ENCODE measurements at places on chromosomes 3 and 15. TPM values are rescaled to one million over a fixed set of nuclear protein-coding genes. Genes with fewer than 3 reads are reported as not detected.

Gene ENTPD3
- total RNA-seq, result not detected

- no peaks in the 10 kb centered on the region for H3K27me3 ChIP-seq
- DNase-seq, result no peak
- no peak overlapping the region for H3K27ac ChIP-seq
- no peak overlapping the region for H3K4me3 ChIP-seq
- no peaks in the 10 kb centered on the region for H3K4me1 ChIP-seq
These were observed 88.1 kb downstream of the MAGI1 start for GRCh38 chr3:65950340-65951326.

DNA sequence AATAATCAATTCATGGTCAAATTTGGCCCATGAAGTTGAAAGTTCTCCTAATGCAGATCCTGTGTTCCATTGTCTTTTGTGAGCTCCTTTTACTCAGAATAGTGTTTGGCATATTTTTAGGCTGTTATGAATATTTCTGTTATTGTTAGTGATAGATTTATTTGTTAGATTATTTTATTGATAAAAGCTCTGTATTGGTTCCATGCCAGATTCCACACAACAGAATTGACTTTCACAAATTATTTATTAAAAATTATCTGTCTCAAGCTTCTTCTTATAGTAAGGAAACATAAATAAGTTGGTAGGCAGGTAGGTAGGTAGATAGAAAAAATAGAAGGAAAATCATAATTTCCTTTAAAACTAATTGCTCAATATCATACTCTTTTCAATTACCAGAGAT is 557.4 kb downstream of the CADM2 start:
- DNase-seq, result no peak
- no peaks in the 10 kb centered on the region for H3K36me3 ChIP-seq
- no peaks in the 10 kb centered on the region for H3K27me3 ChIP-seq
- no peak overlapping the region for H3K27ac ChIP-seq
- no peak overlapping the region for H3K4me3 ChIP-seq
- no peaks in the 10 kb centered on the region for H3K4me1 ChIP-seq

Gene CAMKV
- not detected for total RNA-seq

- no peak overlapping the region for H3K27ac ChIP-seq
- H3K27me3 ChIP-seq, result no peaks in the 10 kb centered on the region
- no peaks in the 10 kb centered on the region for H3K4me1 ChIP-seq
- no peak for DNase-seq
- no peaks in the 10 kb centered on the region for H3K36me3 ChIP-seq
These were observed 38.2 kb upstream of the ACP3 start for GRCh38 chr3:132279030-132279429.

GRCh38 chr3:130820976-130821375 is 72.9 kb upstream of the ATP2C1 start:
- H3K4me3 ChIP-seq, result no peak overlapping the region
- H3K36me3 ChIP-seq, result no peaks in the 10 kb centered on the region
- H3K4me1 ChIP-seq, result no peaks in the 10 kb centered on the region
- no peaks in the 10 kb centered on the region for H3K27me3 ChIP-seq
- no peak overlapping the region for H3K27ac ChIP-seq

GRCh38 chr15:67753891-67754290 is 71.4 kb upstream of the SKOR1 start:
- no peaks in the 10 kb centered on the region for H3K36me3 ChIP-seq
- no peak for DNase-seq
- no peak overlapping the region for H3K4me3 ChIP-seq

Gene FAM107A
- total RNA-seq, result not detected

DNA sequence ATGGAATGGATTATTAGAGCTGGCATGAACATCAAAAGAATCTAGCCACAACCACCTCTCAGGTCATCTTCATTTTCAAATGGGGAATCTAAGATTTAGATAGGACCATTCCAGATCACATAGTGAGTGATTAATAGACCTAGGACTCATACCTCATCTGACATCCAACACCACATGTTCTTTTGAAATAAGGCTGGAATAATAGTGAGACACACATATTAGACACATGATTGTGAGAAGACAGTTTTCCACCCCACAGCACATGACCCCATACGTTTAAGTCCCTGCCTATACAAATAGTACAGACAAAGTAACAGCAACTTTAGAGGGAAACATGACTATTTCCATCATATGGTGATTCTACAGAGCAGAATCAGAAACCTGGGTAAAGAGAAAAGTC is 344.7 kb upstream of the TPRG1 start:
- no peak for DNase-seq
- no peaks in the 10 kb centered on the region for H3K27me3 ChIP-seq
- H3K4me1 ChIP-seq, result no peaks in the 10 kb centered on the region
- H3K27ac ChIP-seq, result no peak overlapping the region
- H3K36me3 ChIP-seq, result no peaks in the 10 kb centered on the region

- peaks cover 40% of the 10 kb centered on the region for H3K4me1 ChIP-seq
- DNase-seq, result peak; percentile 38
- H3K27me3 ChIP-seq, result no peaks in the 10 kb centered on the region
- peak overlapping the region; percentile 100 for H3K27ac ChIP-seq
- H3K4me3 ChIP-seq, result peak overlapping the region; percentile 83
- H3K36me3 ChIP-seq, result peaks cover 58% of the 10 kb centered on the region
These were observed 527 bp downstream of the B2M start for GRCh38 chr15:44711743-44712345.

Gene AHSG
- total RNA-seq, result not detected

DNA sequence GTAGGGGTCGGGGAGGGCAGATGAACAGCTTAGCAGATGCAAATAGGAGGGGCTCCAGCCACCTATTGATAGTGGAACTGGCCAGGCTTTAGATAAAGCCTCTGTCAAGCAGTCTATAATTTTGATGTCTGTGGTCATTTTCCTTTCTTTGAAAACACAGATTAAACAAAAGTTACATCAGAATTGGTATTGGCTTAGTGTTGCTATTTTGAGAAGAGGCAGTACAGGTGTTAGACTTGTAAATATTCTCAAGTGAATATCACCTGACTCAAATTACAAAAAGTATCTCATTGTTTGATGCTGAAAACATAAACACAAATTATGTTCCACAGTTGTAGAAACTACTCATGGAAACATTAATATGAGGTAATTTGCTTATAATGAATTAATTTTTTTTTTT is 18.1 kb downstream of the GHRL start:
- no peak for DNase-seq
- H3K36me3 ChIP-seq, result peaks cover 87% of the 10 kb centered on the region
- no peak overlapping the region for H3K4me3 ChIP-seq
- peaks cover 50% of the 10 kb centered on the region for H3K4me1 ChIP-seq
- H3K27ac ChIP-seq, result no peak overlapping the region
- H3K27me3 ChIP-seq, result no peaks in the 10 kb centered on the region

Gene IL5RA
- 0.99 TPM for total RNA-seq

GRCh38 chr3:171123915-171124314 is 97.4 kb upstream of the SLC2A2 start:
- H3K27ac ChIP-seq, result no peak overlapping the region
- H3K4me3 ChIP-seq, result no peak overlapping the region
- H3K36me3 ChIP-seq, result peaks cover 88% of the 10 kb centered on the region
- no peaks in the 10 kb centered on the region for H3K4me1 ChIP-seq
- no peaks in the 10 kb centered on the region for H3K27me3 ChIP-seq
- no peak for DNase-seq

GRCh38 chr3:38354588-38355330 is 8.2 kb downstream of the XYLB start:
- no peak overlapping the region for H3K4me3 ChIP-seq
- H3K36me3 ChIP-seq, result no peaks in the 10 kb centered on the region
- H3K27ac ChIP-seq, result no peak overlapping the region
- H3K27me3 ChIP-seq, result no peaks in the 10 kb centered on the region
- no peaks in the 10 kb centered on the region for H3K4me1 ChIP-seq

Gene IQCH
- total RNA-seq, result 0.85 TPM

- H3K36me3 ChIP-seq, result no peaks in the 10 kb centered on the region
- peak within 1 kb of the TSS; percentile 84 for H3K4me3 ChIP-seq
- peaks cover 15% of the 10 kb centered on the region for H3K4me1 ChIP-seq
These were observed at the start of gene ZDHHC23 for GRCh38 chr3:113947372-113948014. TSS of gene ZDHHC23 (plus strand) at chr3:113948013. CDS start at chr3:113948803, 790 bp downstream.

Gene GNAI2
- total RNA-seq, result 204 TPM

DNA sequence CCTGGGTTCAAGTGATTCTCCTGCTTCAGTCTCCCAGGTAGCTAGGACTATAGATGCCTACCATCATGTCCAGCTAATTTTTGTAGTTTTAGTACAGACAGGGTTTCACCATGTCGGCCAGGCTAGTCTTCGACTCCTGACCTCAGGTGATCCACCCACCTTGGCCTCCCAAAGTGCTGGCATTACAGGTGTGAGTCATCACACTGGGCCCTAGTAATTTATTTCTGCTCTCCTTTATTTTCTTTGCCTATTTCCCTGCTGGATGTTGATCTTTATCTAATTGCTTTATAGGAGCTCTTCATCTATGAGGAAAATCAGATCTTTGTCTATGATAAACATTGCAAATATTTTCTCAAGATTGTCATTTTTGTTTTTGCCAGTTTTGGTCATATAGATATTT is 31.7 kb downstream of the UQCC5 start:
- H3K27me3 ChIP-seq, result no peaks in the 10 kb centered on the region
- H3K4me1 ChIP-seq, result no peaks in the 10 kb centered on the region
- peaks cover 15% of the 10 kb centered on the region for H3K36me3 ChIP-seq
- H3K4me3 ChIP-seq, result no peak overlapping the region

DNA sequence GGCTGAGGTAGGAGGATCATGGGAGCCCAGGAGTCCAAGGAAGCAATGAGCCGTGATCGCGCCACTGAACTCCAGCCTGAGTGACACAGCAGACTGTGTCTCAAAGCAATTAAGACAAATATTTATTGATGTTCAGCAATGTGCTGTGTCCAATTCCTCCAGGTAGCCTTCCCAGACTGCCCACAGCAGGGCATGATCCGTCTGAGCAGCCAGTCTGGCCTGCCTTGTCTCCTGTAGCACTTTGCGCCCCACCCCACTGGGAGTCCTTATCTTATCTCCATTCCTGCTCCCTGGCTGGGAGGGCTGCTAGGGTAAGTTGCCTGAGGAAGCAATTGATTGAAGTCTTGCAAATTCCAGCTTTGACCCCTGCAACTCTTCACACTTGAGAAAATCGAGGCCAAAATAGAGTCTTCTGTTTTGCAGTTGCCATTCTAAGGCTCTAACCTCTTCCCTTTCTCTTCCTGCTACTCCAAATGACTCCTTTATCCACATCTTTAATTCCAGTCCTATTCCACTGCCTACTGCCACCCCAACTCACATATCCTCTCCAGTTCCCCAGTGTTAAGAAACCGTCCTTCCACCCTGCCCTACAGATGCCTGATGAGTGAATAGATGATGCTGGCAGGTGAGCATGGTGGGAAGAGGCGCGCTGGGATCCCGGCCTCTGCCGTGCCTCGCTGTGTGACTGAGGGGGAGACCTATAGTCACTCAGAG is 26.9 kb upstream of the LCTL start:
- no peaks in the 10 kb centered on the region for H3K4me1 ChIP-seq
- no peak for DNase-seq
- peaks cover 7% of the 10 kb centered on the region for H3K27me3 ChIP-seq
- H3K4me3 ChIP-seq, result no peak overlapping the region

DNA sequence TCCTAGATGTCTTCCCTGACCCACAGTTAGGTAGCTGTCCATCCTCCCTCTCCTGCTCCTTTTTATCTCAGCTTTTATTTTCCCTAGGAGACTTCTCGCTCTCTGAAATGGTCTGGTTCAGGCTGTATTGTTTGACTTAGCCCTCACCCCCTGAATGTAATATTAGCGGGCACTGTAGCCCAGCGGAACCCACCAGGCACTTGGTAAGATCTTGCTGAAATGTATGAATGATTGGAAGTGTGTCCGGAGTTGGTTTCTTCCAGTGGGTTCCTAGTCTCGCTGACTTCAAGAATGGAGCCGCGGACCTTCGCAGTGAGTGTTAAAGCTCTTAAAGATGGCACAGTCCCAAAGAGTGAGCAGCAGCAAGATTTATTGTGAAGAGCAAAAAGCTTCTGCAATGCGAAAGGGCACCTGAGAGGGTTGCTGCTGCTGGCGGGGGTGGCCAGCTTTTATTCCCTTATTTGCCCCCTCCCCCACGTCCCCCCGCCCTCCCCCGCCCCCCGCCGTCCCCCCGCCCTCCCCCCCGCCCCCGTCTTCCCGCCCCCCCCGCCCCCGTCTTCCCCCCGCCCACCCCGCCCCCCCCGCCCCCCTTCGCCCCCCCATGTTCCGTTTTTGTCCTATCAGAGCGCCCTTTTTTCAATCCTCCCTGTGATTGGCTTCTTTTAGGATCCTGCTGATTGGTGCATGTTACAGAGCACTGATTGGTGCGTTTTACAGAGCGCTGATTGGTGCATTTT is 694 bp upstream of the EEFSEC start:
- no peak for DNase-seq
- peaks cover 22% of the 10 kb centered on the region for H3K4me1 ChIP-seq
- H3K27me3 ChIP-seq, result no peaks in the 10 kb centered on the region
- H3K27ac ChIP-seq, result peak overlapping the region; percentile 80
- peaks cover 4% of the 10 kb centered on the region for H3K36me3 ChIP-seq

GRCh38 chr3:128378631-128379347 is 87.9 kb downstream of the DNAJB8 start:
- no peaks in the 10 kb centered on the region for H3K27me3 ChIP-seq
- H3K4me3 ChIP-seq, result no peak overlapping the region
- no peaks in the 10 kb centered on the region for H3K4me1 ChIP-seq
- no peak overlapping the region for H3K27ac ChIP-seq

Gene CYP1A1
- total RNA-seq, result not detected

Gene MITF
- total RNA-seq, result not detected

DNA sequence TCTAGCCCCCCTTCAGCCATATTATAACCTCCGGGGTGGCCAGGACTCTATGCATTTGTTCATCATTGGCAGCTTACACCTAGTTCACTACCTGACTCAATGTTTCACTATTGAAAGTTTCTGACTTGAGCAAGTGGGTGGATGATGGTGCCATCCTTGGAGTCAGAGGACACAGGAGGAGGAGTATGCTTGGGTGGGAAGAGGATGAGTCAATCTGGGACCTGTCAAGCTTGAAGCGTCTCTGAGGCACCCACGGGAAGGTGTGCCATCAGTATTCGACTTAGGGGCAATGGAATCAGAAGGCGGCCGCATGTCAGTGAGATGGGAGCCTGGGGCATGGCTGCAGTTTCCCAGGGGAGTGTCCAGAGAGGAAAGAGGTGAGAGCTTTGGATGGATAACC is 133.3 kb downstream of the EPHB1 start:
- H3K27me3 ChIP-seq, result no peaks in the 10 kb centered on the region
- no peak for DNase-seq
- H3K4me1 ChIP-seq, result no peaks in the 10 kb centered on the region
- no peaks in the 10 kb centered on the region for H3K36me3 ChIP-seq

Data from CD4-positive, alpha-beta T cell (primary cell).